ENCODE measurements at places on chromosomes 12 and 14.

DNA sequence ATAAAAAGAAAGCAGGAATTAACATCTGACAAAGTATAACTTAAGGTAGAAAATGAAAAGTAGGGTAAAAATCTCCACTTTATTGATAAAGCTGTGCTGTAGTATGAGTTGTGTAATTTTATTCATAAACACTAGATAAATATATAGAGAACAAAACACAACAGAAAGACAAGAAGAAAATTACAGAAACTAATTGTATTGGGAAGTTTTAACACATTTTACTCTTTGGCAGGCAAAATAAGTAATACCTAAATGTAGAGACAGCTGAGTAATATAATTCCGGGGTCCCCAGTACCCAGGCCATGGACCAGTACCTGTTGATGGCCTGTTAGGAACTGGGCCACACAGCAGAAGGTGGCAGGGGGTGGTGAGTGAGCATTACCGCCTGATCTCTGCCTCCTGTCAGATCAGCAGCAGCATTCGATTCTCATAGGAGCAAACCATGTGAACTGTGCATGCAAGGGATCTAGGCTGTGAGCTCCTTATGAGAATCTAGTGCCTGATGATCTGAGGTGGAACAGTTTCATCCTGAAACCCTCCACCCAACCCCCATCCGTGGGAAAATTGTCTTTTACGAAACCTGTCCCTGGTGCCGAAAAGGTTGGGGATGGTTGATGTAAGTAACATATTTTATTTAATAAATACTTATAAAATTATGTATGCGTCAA is 84.4 kb upstream of the ETV6 start:
- no peak for DNase-seq

DNA sequence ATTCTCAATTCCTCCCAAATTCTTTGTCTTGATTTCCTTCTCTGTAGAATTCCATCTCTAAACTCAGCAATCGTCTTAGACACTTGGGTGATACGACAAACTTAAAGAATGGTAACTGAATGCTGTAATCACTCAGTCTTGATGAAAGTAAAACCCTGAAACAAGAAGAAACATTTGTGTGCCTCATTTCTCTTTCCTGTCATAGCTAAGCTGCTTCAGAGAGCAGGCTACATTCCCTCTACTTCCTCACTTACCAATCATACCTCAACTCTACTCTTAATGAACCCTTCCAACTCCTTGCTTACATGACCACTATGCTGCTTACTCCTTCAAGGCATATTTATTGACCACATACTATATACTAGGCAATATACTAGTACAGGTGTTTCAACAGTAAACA is 8.3 kb downstream of the MAP4K5 start:
- no peak for DNase-seq

DNA sequence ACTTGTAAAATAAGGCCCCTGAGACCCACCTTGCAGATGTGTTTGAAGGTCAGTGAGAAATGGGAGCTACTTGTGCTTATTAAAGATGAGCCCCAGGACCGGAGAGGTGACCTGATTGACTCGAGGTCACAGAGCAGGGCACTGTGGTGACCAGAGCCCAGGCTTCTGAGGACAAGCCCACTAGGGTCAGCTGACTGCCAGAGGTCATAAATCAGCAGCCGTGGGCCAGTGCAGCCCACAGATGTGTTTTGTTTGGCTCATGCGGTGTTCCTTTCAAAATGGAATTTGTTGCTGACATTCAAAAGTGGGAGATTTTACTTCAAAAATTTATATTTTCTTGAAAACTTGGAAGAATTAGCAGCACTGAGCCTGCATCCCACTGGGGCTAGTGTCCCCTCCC is 24.5 kb downstream of the JDP2 start:
- no peak for DNase-seq

GRCh38 chr14:20278414-20278813 is 27.3 kb downstream of the TTC5 start:
- DNase-seq = no peak

- no peak for DNase-seq
Observed at GRCh38 chr14:33686856-33687255, 264.0 kb downstream of the EGLN3 start.

- no peak for DNase-seq
Observed at GRCh38 chr14:44898551-44898950, 63.2 kb downstream of the KLHL28 start.

DNA sequence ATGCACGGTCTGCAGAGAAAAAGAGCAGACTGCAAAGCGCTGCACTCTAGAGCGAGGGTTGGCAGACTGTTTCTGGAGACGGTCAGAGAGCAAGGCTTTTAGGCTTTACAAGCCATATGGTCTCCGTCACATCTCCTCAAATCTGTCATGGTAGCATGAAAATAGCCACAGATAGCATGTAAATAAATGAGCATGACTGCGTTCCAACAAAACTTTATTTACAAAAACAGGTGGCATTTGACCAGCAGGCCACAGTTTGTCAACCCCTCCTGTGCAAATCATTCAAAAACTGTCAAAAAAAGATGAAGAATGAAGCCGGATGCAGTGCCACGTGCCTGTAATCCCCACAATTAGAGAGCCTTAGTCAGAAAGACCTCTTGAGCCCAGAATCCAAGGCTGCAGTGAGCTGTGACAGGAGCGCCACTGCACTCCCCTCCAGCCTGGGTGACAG is 18.9 kb downstream of the SYNE3 start:
- DNase-seq = no peak

- DNase-seq = no peak
Observed at GRCh38 chr12:30466093-30466585, 229.5 kb downstream of the IPO8 start.

DNA sequence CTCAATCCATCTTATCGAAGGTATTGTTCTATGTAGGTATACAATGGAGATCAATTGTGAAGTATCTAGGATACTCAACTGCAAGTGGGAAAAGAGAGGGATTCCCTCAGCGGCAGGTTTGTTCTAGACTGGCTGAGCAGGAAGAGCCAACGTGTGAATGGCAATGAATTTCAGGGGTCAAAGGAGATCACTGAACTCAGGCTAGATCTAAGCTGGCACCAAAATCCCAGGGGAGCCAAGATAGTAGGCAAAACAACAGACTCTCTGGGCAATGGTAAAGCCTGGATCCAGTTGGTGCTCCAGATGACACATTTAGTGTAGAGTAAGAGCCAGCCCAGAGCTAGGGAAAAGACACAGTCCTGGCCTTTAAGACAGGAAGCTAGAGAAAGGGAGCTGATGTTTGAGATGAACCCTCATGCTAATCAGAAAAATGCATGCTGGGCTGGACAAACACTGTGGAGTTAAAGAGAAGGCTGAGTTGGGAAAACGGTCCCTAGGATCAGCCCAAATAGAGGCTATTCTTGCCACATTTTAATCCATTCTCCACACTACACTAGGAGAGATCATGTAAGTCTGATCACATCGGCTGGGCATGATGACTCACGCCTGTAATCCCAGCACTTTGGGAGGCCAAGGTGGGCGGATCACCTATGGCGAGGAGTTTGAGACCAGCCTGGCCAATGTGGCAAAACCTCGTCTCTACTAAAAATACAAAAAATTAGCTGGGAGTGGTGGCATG is 45.6 kb downstream of the EFCAB11 start:
- DNase-seq = no peak

GRCh38 chr12:58583529-58583928 is 336.8 kb downstream of the LRIG3 start:
- DNase-seq = no peak

DNA sequence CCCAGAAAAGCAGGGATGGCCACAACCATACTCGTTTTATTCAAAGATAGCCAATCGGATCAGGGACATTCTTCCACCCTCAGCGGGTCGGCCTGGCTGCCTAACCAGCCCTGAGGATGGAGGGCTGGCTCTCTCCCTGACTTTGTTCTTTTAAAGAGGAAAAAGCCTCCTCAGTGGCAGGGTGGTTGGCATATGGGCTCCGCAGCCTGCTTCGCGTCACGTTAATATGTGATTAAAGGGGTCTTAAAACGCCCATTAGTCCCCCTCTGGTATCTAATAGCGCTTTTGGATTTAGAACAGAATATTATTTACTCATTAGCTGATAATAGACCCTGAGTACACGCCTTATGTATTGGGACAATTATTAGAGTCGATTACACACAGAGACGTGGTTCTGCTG is 199.4 kb downstream of the PHETA1 start:
- no peak for DNase-seq

DNA sequence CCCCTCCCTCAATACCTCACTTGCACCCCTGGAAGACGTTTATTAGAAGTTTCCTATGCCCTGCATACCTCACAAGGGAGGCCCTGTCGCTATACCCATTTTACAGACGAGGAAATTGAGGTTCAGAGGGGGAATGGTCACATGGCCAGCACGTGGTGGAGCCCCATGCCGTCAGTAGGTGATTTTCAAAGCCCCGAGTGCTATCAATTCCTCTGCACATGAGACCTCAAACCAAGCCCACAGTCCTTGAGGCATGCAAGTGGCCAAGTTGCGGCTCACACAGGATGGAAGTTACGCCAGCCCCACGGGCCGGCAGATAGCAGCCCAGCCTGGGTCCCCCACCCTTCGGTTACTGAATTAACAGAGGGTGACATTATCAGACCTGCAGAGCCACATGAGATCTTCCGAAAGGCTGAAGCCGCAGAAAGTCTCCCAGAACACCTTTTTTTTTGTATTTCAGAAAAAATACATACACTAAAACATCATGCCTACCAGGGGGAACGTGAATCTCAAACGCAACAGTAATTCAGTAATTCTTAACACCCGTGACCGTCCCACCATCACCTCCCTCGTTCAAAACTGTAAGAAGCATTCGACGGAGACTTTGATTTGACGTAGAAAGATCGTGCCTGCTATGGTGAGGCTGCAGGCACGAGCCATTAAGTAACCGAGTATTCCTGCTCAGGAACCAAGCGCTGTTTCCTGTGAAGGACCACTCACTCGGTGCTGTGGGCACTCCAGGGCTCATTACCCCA is 129.0 kb downstream of the RFLNA start:
- DNase-seq = no peak

DNA sequence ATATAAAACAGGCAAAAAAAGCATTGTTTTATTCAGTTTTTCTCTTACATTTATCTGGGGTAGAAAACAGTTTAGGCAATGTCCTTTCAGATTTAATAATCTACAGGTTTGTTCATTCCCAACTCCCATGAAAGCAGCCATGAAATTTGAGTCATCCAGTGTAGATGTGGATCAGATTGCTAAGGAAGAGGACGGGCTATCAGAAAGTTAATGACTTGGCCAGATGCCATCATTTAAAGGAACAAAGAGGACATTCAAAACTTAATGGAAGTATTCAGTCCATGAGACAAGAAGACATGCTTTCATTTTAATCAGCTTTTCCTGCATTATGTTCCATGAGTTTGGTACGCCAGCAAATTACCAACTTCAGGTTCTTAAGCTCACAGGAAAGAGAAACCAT is 31.1 kb upstream of the POC1B start:
- no peak for DNase-seq

DNA sequence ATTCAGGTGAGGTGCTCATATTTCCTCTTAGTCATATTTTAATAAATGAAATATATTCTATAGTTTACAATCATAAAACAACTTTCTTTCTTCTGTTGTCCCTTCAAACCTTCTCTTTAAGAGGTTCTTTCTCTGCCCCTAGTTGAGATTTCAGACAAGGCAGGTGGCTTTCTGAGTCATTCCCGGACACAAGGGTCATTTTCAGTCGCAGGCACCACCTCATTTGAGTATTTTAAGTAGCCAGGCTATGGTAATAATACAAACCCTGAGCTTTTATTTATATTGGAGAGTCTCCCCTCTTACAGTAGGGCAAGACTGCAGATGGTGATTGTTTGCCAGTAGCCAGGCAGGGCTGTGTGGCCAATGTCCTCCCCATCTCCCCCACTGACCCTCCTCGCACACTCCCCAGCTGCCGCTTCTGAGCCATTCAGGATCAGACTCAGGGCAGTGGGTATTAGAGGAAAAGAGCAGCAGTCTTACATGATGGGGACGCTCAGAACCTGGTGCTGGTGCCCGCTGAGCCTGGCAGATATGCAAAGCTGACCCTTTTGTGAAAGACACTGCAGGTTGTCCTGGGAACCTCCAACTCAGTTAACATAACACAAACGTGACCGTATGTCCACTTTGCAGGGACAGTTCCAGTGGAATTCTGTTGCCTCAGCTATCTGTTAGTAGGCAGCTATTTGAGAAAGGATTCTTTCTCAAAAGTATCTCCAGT is 101.1 kb upstream of the BCL2L14 start:
- no peak for DNase-seq

- DNase-seq = no peak
Observed at GRCh38 chr14:33250963-33251362, 312.3 kb downstream of the NPAS3 start.

DNA sequence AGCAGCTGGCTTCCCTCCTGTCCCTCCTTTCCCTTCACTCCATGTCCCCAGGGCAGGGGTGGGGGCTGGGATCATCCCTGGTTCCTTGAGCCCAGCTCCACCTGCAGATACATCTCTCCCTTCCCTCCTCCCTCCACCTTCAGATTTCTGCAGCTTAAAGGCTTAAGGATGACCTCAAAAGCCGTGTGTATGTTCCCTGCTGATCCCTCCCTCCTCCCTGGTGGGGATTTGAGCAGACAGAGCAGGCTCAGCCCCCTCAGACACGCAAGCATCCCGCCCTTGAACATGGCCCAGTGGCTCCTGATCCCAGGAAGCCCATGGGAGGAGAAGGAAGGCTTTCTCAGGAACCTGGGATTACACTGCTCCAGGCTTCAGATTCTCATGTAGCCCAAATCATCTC is 82.9 kb upstream of the RIN3 start:
- no peak for DNase-seq

DNA sequence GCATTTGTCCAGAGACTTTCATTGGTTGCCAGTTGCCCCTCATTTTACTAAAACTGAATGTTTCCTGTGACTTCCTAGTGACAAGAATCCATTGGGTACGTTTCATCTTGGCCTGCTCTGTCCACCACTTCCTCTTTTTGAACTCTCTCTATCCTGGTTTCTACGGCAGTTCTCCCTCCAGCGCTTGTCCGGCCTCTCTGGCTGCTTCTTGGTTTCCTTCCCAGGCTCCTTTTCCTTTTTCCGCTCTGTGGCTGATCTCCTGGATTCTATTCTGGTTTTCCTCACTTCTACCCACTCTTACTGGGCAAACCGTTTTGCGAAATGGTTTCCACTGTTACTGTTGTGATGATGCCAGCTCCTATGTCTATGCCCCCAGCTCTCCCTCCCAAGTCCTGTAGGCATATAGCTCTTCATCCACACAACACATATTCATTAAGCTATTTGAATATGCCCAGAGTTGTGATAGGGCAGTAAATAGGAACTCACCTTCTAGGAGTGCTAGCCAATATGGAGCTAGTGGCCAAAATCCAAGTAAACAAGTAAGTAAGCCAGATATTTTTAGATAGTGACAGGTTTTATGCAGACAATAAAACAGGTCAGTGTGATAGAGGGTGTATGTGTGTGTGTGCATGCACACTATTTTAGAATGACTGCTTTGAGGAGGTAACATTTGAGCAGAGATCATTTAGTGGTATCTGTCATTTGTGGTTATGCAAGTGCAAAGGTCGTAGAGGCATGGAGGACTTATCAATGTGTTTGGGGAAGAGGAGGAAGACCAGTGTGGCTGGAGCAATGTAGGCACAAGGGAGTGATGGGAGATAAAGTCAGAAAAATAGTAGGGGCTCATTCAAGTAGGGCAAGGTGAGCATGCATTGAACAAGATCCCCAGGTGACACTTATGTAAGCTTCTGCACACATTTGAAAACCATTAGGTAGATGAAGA is 27.9 kb upstream of the CTDSP2 start:
- DNase-seq = no peak

GRCh38 chr12:25384038-25384892 is 133.5 kb upstream of the KRAS start:
- DNase-seq = no peak

- no peak for DNase-seq
Observed at GRCh38 chr12:109631302-109631701, 57.7 kb downstream of the MVK start.

- DNase-seq = no peak
Observed at GRCh38 chr14:100989924-100990323, 86.4 kb upstream of the RTL1 start.

- no peak for DNase-seq
Observed at GRCh38 chr14:104020471-104020870, 65.0 kb upstream of the ASPG start.
